ENCODE measurements at places on chromosomes 5 and 9.

GRCh38 chr9:77417566-77417965, 230.6 kb downstream of the GNA14 start:
- no peak for DNase-seq

DNA sequence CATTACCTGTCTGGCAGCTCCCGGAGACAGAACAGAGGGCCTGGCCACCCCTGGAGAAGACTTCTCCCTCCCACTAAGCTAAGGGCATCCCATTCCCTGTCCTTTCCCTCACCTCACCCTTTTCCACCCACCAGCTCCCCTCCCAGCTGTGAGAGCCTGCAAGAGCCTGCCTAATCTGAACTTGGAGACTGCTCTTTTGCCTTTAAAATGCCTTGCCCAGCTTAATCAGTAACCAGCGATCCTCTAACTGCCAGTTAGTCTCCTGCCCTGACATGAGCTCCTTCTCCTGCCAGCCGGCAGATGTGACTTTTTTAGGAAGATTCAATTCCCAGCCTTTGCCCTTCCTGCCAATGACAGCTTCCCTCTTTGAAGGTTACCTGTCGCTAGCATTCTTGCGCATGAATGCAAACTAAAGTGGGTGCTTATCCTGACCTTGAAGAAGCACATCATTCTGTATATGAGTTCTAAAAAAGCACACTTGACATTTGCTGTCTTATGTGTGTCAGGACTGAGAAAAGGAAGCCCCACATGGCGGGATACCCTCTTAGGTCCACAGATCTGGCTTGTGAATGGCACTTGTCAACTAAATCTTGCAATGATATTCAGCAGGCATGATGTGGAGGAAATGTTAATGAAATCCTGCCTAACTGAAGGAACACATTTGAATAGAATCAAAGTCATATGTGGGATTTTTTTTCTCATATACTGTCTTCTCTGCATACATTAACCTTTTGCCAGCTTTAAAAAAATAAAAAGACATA, 411.2 kb upstream of the SLC30A5 start:
- no peak for DNase-seq

- DNase-seq, result no peak
Measured at GRCh38 chr9:109433476-109433875, 64.6 kb downstream of the PTPN3 start.

DNA sequence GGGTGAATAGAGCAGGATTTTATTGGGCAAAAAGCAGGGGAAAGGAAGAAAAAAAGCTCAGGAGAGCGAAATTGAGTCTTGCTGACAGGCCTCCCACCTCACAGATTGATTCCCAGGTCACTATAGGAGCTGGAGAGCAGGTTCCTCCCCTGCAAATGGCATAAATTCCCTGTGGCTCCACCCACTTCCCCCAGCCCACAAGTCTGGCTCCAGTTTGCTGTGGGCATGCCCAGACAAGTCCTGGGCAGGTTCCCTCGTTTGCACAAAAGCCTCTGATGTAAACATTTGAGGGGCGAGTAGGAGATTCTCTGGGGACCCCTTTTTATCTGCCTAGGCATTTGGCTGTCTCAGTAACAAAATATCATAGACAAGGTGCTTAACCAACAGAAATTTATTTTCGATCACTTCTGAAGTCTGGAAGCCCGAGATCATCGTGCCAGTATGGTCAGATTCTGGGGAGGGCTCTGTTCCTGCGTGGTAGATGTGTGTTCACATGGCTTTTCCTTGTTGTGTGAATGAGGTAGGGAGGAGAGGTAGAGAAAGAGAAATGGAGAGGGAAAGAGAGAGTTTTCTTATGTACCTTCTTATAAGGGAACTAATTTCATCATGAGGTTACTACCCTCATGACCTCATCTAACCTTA, 614.5 kb downstream of the MAT2B start:
- DNase-seq, result no peak

- DNase-seq, result no peak
Measured at GRCh38 chr5:119276978-119277377, 78.8 kb upstream of the TNFAIP8 start.

DNA sequence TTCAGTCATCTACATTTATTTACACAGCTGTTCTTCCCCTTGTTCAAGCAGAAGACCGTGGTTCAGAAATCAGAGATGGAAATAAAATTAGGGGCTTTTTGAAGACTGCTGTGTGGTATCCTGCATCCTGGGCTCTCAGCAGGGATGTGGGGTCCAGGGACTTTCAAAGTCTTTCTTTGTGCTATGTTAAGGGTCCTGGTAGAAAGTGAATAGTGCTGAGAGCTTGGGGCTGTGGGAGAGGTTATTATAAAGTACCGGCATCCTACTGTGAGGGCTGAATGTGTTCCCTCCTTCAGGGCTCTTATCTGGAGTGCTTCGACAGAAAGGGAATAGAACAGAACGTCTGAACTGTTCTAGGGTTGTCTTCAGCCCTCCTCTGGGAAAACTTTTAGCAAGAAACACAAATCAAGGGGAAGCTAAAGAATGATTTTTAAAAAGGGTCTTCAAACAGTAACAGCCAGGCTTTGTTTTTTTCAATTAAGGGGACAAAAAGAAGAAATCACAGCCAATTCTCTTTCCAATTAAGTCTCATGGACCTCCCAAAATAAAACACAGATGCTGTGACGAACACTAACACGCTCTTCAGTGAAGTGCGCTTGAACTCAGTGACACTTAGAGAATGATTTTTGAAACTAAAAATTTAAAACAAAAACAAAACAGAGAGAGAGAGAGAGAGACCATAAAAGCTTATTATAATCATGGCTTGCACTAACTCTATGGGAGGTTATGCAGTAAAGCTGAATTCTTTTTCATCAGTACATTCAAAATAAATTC, 15.7 kb upstream of the SLC1A3 start:
- no peak for DNase-seq

GRCh38 chr5:59079622-59080620, 497.0 kb downstream of the RAB3C start:
- no peak for DNase-seq

- DNase-seq, result peak; percentile 92
Measured at GRCh38 chr9:93134015-93134739, at the start of gene NINJ1. Gene NINJ1, minus strand, starts transcription at chr9:93134251. Its CDS starts 34 bp downstream, at chr9:93134217.
